Activated CD8-positive, alpha-beta memory T cell treated with anti-CD3 and anti-CD28 coated beads, Interleukin-2, amount 10 ng/mL, durations not matched to agents 7 days and 5 days (primary cell): ENCODE measurements at places on chromosomes 11 and 22. TPM values are rescaled to one million over a fixed set of nuclear protein-coding genes. Genes with fewer than 3 reads are reported as not detected.

- no peak for DNase-seq
Observed at GRCh38 chr11:40294349-40294735, 1165.1 kb downstream of the LRRC4C start.

DNA sequence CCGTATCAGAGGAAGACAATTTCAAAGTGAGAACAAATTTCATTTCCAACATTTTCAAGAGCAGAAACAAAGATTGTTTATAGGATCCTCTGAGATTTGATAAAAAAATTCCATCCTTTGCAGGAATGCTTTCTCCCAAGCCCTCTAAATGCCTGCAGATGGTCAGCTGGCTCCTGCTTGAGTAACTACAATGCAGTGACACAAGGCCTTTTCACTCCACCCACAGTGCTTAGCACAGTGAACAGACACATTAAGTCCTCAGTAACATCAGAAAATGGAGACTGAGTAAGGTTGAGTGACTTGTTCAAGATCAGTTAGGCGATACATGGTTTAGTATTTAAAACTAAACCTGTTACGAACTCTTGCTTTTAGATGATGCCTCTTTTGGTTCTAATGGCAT is 527.1 kb upstream of the CCDC90B start:
- no peak for DNase-seq

GRCh38 chr11:118438314-118438931 is 2.1 kb downstream of the KMT2A start:
- DNase-seq: peak; percentile 74

DNA sequence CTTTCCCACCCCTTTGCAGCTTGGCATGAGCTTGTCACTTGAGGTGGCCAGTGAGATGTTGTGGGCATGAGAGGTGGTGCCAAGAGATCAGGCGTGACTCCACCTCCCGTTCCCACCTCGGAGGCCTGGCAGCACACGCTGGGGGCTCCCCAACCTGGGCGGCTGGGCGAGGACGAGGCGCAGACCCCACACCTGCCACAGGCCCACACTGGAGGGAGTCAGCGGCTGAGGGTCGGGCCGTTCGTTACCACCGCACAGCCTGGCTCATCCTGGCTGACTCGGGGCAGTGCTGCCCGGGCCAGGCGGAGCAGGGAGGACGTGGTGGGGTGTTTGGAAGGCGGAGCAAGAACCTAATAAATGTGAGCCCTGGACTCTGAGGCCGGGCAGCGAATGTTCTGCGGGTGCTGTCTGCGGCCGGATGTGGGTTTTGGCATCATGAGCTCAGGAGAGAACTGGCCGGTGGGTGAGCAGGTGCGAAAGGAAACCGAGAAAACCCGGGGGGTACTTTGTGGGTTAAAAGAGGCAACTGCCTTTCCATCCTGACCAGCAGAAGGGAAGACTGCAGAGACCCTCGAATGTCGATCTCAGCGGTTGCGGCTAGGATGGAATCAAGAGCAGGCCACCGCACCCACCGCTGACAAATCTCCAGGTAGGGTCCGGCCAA is 10.2 kb upstream of the IFITM3 start:
- peak; percentile 80 for DNase-seq

- DNase-seq: no peak
Observed at GRCh38 chr11:110897035-110897434, 184.8 kb upstream of the ARHGAP20 start.

GRCh38 chr11:37182031-37182430 is 584.0 kb upstream of the RAG2 start:
- no peak for DNase-seq

DNA sequence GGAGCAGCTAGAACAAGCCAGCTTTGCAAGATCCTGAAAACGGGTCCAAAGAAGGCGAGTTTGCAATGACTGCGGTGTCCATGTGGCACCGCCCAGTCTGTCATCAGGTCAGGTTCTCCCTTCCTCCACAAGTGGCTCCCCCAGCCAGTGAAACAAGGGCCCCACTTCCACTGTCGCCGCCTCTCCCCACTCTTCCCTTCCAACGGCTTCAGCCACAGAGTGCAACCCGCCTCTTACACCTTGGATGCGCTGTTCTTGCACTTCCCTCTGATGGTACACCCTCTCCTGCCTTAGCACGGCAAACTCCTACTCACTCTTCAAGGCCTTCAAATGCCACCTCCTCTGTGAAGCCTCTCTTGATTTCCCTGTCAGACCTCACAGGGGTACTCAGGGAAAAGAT is 10.8 kb upstream of the TCF20 start:
- DNase-seq: no peak

DNA sequence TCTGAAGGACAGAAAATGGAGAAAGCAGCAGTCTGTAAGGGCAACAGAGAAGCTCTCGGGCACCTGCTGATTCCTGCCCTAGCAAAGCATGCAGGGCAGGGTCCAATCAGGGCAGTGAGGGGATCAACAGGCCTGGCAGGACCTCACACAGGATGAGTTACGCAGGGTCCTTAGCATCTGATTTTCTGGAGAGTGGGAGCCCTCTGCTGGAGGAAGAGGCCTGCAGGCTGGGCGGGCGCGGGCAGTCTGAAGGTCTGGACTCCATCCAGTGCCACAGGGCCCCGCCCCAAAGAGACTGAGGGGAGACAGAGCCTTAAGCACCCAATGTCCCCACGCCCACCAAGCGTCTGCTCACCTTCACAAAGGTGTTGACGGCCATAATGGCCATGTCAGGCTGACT is 28.9 kb downstream of the AP1B1 start:
- no peak for DNase-seq

- DNase-seq: peak; percentile 70
Observed at GRCh38 chr11:118699506-118700220, 20.2 kb upstream of the TREH start.

- no peak for DNase-seq
Observed at GRCh38 chr11:27509908-27510307, 3.3 kb upstream of the LIN7C start.

DNA sequence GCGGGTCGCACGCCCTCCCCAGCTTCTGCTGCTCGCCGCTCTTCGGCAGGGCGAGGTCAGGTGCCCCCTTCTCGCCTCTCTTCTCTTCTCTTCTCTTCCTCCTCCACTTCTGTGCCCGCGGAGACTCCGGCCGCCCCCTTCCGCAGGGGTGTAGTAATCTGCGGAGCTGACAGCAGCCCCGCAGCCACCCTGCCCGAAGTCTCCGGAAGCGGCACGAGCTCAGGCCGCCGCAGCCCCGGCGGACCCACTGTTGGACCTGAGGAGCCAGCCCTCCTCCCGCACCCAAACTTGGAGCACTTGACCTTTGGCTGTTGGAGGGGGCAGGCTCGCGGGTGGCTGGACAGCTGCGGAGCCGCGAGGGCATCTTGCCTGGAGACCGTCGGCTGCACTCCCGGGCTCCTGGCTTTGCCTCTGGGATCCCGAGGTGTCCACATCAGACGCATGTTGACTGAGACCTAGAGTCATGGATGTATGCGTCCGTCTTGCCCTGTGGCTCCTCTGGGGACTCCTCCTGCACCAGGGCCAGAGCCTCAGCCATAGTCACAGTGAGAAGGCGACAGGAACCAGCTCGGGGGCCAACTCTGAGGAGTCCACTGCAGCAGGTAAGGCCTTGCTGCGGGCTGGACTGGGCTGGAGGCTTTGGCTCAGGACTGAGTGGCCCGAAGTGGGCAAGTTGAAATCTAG is 486 bp downstream of the STIM1 start:
- peak; percentile 82 for DNase-seq

DNA sequence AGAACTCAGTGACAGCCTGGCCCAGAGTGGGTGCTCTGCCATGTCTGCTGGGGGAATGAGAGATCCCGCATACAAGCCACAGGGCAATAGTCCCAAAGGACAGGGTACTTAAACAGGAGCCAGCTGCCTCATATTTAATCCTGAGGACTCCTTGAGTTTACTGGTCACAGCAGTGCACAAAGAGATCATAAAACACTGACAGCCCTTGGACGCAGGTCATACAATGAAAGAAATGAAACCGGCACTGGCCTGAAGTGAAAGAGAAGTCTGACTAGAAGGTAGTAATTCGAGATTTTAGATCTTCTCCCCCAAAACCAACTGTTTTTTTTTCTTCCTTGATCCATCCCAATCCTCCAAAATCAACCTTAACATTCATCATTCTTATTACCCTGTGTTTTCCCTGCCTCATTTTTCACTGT is 299.8 kb upstream of the SYN3 start:
- no peak for DNase-seq

DNA sequence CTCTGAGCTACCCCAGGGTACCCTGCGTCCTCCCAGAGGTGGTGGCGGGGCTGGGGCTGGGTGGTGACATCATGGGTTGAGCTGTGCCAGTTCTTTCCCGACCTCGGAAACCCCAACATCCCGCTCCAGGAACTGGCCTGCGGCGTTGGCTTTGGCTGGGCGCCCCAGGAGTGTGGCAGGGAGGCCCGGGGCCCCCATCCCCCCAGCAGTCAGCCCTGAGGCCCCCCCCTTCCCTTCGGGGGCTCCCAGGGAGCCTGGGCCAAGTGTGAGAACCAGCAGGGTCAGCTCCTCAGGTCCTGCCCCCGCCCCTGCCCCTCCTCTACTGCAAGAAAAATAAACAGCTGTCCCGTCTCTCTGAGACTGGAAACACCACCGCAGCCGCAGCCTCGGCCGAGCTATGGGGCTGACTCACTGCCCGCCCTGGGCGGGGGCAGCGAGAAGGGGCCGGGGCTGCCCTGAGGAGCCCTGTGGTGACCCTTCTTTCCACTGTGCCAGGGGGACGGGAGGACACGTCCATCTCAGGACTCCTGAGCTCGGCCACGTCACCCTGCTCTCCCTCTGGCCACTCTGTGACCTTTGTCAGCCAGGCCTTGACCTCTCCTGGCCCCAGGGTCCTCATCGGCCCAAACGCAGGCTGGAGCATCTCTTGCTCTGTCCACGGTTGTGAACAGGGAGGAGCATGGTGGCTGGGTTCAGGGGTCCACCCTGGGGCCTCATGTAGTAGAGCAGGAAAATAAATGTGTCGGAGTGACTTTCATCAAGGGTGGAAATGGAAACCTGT is 73.4 kb downstream of the WNT7B start:
- no peak for DNase-seq

DNA sequence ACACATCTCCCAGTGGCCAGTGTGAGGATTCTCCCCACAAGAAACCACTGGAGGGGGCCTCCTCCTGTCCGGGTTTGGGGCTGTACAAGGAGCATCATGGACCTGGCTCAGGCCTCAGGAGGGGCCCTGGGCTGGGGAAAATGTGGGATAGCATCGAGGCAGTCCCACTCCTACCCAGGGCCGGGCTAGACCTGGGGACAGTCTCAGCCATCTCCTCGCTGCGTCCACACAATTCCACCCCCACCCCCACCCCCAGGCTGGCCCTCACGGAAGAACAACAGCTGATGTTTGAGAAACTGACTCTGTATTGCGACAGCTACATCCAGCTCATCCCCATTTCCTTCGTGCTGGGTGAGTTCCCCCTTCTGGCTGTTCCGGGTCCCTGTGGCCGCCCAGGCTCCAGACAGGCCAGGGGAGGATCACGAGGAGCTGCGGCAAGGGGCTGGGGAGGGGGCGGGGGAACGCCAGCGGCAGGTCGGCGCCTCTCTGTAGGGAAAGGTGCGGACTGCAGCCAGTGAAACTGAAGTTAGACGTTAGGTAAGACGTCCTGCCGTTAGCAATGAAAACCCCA is 4.8 kb downstream of the BEST1 start:
- no peak for DNase-seq

GRCh38 chr22:33699176-33699575 is 221.1 kb downstream of the LARGE1 start:
- no peak for DNase-seq

GRCh38 chr22:38397189-38398085 is 57.6 kb downstream of the KCNJ4 start:
- no peak for DNase-seq

DNA sequence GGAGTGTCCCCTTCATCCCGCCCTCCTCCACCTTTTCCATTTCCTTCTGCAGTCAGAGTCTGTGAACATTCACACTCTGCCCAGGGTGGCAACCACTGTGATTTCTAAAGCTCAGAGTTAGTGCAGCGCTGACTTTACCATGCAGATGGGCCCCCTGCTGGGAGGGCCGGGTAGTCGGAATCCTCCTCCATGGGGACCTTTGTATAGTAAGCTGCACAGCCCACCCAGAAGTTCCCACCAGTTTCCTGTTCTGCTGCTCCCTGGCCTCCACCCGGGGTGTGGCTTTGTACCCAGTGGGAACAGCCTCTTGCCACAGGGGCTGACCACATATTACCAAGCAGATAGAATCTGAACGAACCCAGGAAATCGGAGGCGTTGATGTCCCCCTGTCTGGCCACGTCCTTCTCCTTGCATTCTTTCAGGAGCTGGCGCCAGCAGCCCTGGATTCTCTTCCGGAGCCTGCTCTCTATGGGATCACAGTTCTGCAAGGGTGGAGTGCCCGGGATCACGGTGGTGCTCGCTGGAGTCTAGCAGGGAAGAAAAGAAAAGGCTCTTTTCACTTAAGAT is 125.3 kb downstream of the MPPED1 start:
- no peak for DNase-seq

- no peak for DNase-seq
Observed at GRCh38 chr11:100923555-100923954, 206.1 kb downstream of the PGR start.

GRCh38 chr11:75463106-75463774 is 30.2 kb upstream of the KLHL35 start:
- DNase-seq: no peak

- DNase-seq: no peak
Observed at GRCh38 chr11:30508594-30508993, 77.6 kb downstream of the MPPED2 start.

DNA sequence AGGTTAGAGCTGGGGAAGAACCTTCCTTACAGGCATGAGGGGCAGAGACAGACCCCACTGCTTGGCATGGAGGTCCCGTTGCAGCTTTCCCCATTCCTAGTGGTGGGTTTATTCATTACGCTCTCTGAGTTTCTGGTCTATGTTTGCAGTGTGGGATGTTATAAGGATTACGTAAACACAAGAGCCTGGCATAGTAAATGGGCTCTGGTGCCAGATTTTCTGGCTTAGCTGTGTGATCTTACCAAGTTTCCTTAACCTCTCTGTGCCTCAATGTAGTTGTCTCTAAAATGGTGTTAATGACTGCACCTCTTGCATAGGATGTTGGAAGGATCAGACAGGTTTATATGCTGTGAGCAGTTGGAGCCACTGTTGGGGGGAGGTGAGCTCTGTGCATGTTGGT is 15.1 kb downstream of the DTX4 start:
- DNase-seq: no peak

GRCh38 chr11:61697078-61697502 is 16.9 kb downstream of the DAGLA start:
- DNase-seq: no peak

- DNase-seq: peak; percentile 99
Observed at GRCh38 chr11:64317325-64317960, at the start of gene TRMT112. TRMT112 (minus strand) TSS chr11:64317559; CDS start chr11:64317526, 33 bp downstream.

- DNase-seq: peak; percentile 77
Observed at GRCh38 chr22:20128902-20129746, 2.5 kb upstream of the ZDHHC8 start.

The SAMM50 gene
- 57.9 TPM for total RNA-seq

The KRTAP5-9 gene
- not detected for total RNA-seq

The CDC42BPG gene
- total RNA-seq: 0.50 TPM

The GRK3 gene
- 34.1 TPM for total RNA-seq

The MS4A15 gene
- total RNA-seq: not detected
